ENCODE measurements at places on chromosomes 13 and 19.

- no peak for DNase-seq
Measured at GRCh38 chr19:1700733-1701663, 48.6 kb upstream of the TCF3 start.

DNA sequence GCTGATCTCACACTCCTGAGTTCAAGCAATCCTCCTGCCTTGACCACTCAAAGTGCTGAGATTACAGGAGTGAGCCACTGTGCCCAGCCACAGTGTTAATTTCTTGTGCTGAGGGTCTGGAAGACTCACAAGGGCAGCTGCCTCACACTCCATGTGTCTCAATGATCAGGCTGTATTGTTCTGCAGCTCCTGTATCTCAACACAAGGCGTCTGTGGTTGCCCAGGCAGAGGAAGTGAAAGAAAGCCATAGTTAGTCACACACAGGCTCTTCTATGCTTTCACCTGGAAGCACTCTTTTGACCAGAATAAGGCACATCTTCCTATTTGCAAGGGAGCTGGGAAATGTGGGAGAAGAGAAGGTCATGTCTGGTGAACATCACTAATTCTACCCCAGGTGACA, 107.3 kb upstream of the ZNF507 start:
- no peak for DNase-seq

- no peak for DNase-seq
Measured at GRCh38 chr19:12886969-12887747, at the start of gene KLF1. KLF1 (minus strand) TSS chr19:12887201; CDS start chr19:12887140, 61 bp downstream.

DNA sequence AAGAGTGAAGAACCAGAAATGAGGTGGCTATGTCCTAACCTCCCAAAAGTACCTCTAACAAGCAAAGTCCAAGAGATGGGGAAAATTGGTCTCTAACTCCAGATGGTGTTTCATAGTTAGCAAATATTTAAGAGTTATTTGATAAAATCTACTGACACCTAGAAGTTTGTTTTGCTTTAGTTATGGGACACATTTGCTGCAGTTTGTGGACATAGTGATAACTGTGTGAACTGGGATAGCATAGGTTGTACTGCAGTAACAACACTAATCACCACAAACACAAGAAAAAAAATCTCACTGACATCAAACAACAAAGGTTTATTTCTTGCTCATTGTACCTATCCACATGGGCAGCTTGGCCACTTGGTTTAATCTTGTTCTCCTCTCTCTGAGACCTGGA, 965.0 kb upstream of the SPRY2 start:
- DNase-seq: no peak

- no peak for DNase-seq
Measured at GRCh38 chr13:20142927-20143480, 17.8 kb downstream of the GJA3 start.

GRCh38 chr13:88651531-88651930, 980.4 kb downstream of the SLITRK5 start:
- DNase-seq: no peak

DNA sequence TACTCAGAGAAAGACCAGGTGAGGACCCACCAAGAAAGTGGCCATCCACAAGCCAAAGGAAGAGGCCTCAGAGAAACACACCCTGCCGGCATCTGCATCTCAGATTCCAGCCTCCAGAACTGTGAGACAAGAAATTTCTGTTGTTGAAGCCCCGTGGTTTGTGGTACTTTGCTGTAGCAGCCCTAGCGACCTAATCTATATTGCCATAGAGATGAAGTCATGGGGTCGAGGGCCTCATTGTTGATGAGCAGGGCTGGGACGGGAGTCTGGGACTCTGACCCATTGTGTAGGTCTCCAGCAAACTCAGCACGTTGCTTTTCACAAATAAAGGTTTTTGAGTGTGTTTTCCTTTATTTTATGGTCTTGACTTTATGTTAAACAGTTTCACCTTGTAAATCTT, 174.9 kb downstream of the TNFSF13B start:
- DNase-seq: no peak

DNA sequence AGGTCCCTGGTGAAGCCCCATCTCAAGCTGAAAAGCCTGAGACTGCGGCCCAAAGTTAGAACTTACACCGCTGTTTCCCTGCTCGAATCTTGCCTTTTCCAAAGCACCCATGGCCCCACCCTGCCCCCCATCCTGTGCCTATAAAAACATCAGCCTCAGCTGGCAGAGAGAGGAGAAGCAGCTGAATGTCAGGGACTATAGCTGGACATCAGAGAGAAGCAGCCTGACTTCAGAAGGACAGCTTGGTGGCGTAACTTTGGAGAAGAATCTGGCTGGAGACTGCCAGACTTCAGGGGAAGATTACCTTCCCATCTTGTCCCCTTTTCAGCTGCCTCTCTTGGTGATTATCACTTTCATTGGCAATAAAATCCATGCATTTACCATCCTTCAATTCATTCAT, 9.3 kb upstream of the RCBTB2 start:
- DNase-seq: no peak

- no peak for DNase-seq
Measured at GRCh38 chr13:66344805-66345517, 885.2 kb downstream of the PCDH9 start.

- no peak for DNase-seq
Measured at GRCh38 chr13:109140054-109140453, 510.6 kb downstream of the MYO16 start.

GRCh38 chr13:24306632-24307031, 2.7 kb upstream of the C1QTNF9 start:
- no peak for DNase-seq

GRCh38 chr19:39432677-39433025, 3.1 kb downstream of the RPS16 start:
- DNase-seq: no peak

- no peak for DNase-seq
Measured at GRCh38 chr13:98797456-98797855, 45.0 kb upstream of the SLC15A1 start.

GRCh38 chr19:29761575-29762232, 46.6 kb upstream of the C19orf12 start:
- no peak for DNase-seq

DNA sequence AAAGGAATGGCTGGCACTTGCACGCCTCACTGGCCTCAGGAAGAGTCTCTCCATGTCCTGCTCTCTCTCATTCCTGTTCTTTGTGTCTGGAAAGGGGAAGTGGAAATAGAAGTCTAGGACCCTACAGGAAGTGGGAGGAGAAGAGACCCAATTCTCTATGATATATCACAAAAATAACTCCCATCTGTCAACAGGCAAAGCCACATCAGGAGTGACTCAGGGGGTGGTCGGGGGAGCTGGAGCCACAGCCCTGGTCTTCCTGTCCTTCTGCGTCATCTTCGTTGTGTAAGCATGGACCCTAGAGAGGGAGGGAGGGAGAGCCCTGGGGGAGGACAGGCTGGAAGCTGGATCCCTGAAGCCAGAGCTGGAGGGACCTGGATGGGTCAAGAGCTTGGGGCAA, 3.0 kb downstream of the SIGLEC9 start:
- DNase-seq: no peak
